Natural killer cell (primary cell): ENCODE measurements at places on chromosomes 4 and X. TPM values are rescaled to one million over a fixed set of nuclear protein-coding genes. Genes with fewer than 3 reads are reported as not detected.

GRCh38 chrX:107477406-107477805 lies 28.0 kb downstream of the FRMPD3 start:
- no peak overlapping the region for H3K4me3 ChIP-seq
- H3K27ac ChIP-seq: no peak overlapping the region
- DNase-seq: no peak
- peaks cover 3% of the 10 kb centered on the region for H3K4me1 ChIP-seq
- H3K27me3 ChIP-seq: no peaks in the 10 kb centered on the region

DNA sequence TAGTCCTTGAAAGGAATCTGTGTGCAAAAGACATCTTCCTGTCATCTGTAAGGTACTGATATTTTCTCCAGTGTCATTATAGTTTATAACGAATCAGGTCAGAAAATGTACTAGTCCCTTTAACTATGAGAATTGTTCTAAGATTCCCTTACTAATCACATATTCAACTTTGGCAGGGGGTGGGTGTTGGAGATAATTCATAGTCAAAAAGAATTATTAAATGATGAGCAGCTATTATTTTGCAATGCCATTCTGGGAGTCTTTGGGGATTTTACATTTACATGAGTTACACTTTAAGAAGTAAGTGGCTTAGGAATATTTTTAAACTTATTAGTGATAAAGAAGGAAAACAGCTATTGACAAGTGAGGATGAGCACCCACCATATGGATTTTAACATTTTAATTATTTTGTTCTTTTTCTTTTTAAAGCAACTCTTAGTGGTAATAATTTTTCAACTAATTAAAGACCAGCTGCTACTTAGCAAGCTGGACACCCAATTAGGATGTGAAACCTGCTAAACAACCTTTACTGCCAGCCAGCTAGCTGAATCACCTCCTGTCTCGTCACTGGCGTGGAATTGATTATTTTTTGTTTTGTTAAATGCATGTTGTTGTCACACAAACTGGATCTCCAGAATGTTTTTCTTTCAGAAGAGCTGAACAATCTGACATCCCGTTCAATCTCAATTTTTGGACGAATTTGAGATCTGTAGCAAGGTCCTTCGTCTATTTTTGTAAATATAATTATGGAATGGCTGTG lies 219.2 kb downstream of the ARAP2 start:
- H3K4me1 ChIP-seq: no peaks in the 10 kb centered on the region
- H3K36me3 ChIP-seq: no peaks in the 10 kb centered on the region
- no peak overlapping the region for H3K27ac ChIP-seq
- DNase-seq: no peak

GRCh38 chr4:72567821-72568675 lies 973 bp downstream of the ADAMTS3 start:
- no peak overlapping the region for H3K4me3 ChIP-seq
- DNase-seq: no peak
- peaks cover 20% of the 10 kb centered on the region for H3K27me3 ChIP-seq

GRCh38 chrX:112769034-112769433 lies 71.6 kb downstream of the AMOT start:
- no peak for DNase-seq
- H3K4me1 ChIP-seq: no peaks in the 10 kb centered on the region
- H3K36me3 ChIP-seq: no peaks in the 10 kb centered on the region

DNA sequence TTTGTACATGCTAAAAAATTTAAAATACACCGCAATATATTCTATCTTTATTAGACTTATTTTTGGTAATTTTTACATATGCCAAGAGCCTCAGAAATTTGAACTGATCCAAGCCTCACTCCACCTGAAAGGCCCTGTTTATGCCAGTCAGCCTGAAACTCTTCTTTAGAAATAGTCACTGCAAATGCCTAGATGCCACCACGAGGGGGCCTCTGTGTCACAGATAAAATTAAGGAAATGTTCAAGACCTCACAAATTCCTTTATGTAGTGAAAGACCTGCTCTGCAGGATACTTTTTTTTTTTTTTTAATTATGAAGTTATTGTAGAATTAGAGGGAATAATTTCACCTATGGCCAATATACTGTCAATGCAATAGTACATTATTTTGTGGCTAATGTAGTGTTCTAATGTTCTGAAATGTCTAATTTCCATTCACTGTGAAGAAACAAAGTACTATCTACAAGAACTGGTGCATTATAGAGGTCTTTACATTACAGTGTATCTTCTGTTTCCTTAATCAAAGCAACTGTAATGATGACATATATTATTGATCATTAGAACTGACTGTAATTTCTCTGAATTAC lies 69.8 kb downstream of the DTHD1 start:
- H3K27me3 ChIP-seq: no peaks in the 10 kb centered on the region
- H3K4me3 ChIP-seq: no peak overlapping the region
- H3K27ac ChIP-seq: no peak overlapping the region
- no peaks in the 10 kb centered on the region for H3K4me1 ChIP-seq
- peak; percentile 87 for DNase-seq

- no peak overlapping the region for H3K4me3 ChIP-seq
- DNase-seq: no peak
- no peaks in the 10 kb centered on the region for H3K27me3 ChIP-seq
- H3K4me1 ChIP-seq: no peaks in the 10 kb centered on the region
Observed at GRCh38 chrX:9614016-9614415, 149.2 kb downstream of the TBL1X start.

- no peak overlapping the region for H3K4me3 ChIP-seq
- no peaks in the 10 kb centered on the region for H3K4me1 ChIP-seq
- no peaks in the 10 kb centered on the region for H3K36me3 ChIP-seq
- DNase-seq: no peak
- H3K27me3 ChIP-seq: no peaks in the 10 kb centered on the region
- H3K27ac ChIP-seq: no peak overlapping the region
Observed at GRCh38 chr4:100357542-100357941, 160.3 kb downstream of the EMCN start.

- H3K36me3 ChIP-seq: no peaks in the 10 kb centered on the region
- H3K27me3 ChIP-seq: no peaks in the 10 kb centered on the region
- no peak overlapping the region for H3K4me3 ChIP-seq
- no peak overlapping the region for H3K27ac ChIP-seq
- DNase-seq: no peak
- peaks cover 7% of the 10 kb centered on the region for H3K4me1 ChIP-seq
Observed at GRCh38 chr4:7610841-7611240, 176.1 kb upstream of the PSAPL1 start.

DNA sequence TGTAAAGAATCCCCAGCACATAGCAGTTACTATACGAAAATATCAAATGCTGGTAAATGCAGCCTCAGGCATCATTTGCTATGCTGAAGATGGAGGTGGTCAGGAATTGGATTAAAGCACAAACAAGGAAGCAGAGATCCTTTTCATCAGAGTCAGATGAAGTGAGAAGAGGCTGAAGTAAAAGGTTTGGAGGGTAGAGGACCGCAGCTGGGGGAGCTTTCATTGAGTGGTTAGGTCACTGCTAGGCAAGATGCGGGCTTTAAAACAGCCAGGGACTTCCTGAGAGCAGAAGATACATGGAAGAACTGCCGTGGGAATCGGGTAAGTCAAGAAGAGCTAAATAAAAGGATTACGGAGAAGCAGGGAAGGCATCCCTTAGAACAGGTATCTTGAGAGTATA lies 351.4 kb downstream of the UNC5C start:
- H3K36me3 ChIP-seq: no peaks in the 10 kb centered on the region
- no peaks in the 10 kb centered on the region for H3K27me3 ChIP-seq
- no peak for DNase-seq
- no peak overlapping the region for H3K4me3 ChIP-seq
- no peaks in the 10 kb centered on the region for H3K4me1 ChIP-seq

Gene ATP8A1
- total RNA-seq: 84.8 TPM

Gene TACR3
- not detected for total RNA-seq

Gene CSAG3
- total RNA-seq: not detected

Gene POF1B
- total RNA-seq: 0.25 TPM

Gene SLC16A2
- not detected for total RNA-seq

Gene GPR82
- 0.77 TPM for total RNA-seq
